ENCODE measurements at places on chromosomes 7 and 10.

- DNase-seq: peak; percentile 25
Measured at GRCh38 chr10:93072225-93072712, 1.4 kb upstream of the CYP26A1 start.

GRCh38 chr7:34130558-34131295 lies 225.4 kb downstream of the BMPER start:
- no peak for DNase-seq

DNA sequence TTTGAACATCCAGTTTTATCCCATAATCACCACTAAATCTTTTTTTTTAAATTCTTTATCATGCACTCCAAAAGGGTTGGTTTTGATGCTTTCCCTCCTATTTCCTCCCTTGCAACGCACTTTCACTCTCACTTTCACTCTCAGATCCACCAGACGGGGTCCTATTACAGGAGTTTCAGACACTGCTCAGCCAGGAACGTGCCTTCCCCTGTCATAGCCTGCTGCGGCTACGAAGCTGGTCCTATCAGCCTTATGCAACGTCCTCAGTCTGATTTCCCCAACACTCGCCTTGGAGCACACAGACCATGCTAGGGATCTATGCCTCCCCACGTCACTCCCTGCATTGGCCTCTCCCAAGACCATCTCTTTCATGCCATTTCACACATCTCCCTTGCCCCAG lies 23.4 kb downstream of the ZPBP start:
- DNase-seq: no peak

GRCh38 chr7:1893036-1893435 lies 223.0 kb downstream of the ELFN1 start:
- no peak for DNase-seq

GRCh38 chr10:119651514-119652360 lies 557 bp downstream of the BAG3 start:
- DNase-seq: no peak

GRCh38 chr10:77207828-77208185 lies 429.8 kb downstream of the KCNMA1 start:
- no peak for DNase-seq

- DNase-seq: no peak
Measured at GRCh38 chr10:23955456-23956225, 253.3 kb upstream of the KIAA1217 start.

DNA sequence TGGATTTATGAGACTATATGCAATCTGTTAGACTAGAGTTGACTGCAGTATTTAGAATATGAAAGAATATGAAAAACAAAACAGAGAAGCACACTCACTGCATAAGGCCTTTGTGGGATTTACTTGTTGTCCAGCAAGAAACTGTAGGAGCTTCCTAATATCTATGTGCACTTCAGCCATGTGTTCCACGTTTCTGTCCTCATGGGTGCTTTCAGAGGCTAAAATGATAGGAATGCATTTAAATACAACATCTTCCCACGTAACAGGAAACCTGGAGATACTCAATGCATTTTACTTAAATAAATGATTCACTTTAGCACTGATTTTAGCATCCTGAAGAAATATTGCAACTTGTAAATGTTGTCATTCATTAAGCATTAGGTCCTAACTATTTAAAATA lies 11.7 kb downstream of the HUS1 start:
- DNase-seq: no peak

- no peak for DNase-seq
Measured at GRCh38 chr7:103793614-103794013, 195.8 kb downstream of the RELN start.

DNA sequence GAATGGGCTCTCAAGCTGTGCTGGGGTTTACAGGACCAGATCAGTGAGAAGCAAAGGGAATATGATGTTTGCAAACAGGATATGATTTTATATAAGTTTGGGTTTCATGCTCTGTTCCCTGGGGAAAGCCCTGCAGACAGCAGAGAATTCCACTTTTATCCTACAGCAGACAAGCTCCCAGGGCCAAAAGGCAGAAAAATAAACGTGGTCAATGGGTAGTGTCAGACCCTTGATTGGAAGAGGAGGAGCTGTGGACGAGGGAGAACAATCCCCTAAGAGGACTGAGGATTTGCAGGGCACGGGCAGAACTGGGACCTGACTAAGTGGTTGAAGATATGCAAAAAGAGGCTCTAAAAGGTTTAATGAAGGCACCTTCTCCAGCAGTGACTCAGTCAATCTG lies 275.3 kb downstream of the HDAC9 start:
- no peak for DNase-seq

DNA sequence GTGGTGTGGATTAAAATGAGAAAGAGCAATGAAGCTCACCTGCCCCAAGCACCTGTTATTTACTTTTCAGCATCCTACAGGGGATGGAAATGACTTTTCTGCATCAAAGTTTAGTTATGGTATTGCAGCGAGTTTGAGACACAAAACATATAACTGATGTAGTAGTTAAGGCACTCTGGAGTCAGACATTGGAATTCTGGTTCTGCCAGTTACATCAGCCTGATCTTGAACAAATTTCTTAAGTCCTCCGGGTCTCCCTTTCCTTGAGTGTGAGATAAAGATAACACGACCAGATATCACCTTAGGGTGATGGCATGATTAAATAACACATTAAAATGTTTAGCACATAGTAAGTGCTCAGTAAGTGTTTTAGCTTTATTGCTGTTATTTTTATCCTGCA lies 97.4 kb downstream of the ATXN7L1 start:
- DNase-seq: no peak

DNA sequence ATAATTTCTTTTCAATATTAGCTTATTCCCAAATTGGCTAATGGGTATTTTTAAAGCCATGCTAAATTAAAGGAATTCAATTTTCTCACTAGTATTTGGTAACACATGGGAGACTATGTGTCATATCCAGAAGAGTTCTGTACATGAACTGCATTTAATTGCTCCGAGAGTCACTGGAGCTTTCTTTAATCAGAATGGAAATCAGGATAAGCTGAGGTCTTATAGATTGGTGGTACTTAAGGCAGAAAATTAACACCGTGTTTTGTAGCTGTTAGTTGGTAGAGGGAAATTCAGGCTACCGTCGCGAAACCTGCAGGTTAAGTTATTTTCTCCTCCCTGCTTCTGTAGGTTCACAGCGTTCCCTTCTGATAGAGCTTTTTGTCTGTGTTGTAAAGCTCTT lies at the start of gene WEE2:
Gene WEE2 (plus strand): TSS at position 3 of the 400 bp plus-strand sequence. CDS start 406 bp downstream, outside the sequence.
- peak; percentile 35 for DNase-seq
